Stimulated activated CD8-positive, alpha-beta memory T cell treated with anti-CD3 and anti-CD28 coated beads, Interleukin-7, amount 100 ng/mL, for 1 hour (primary cell): ENCODE measurements at places on chromosomes 3 and 15.

- no peak for DNase-seq
Observed at GRCh38 chr3:143122608-143123352, 3.2 kb downstream of the CHST2 start.

DNA sequence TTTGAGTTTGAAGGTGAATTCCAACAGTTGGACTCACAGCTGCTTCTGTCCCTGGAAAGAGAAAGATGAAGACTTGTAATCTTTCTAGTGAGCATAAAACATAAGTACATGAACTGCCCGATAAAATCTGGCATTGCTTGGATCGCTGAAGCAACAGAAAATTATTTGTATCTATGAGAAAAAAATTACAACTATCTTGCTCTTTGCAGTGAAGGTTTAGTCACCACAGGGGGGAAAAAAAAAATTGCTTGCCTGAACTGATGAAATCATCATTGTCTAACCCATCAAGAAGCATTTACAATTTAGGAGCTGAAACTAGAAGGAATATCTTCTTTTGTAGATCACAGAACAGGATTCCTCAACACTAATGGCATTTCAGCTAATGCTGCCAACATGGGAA lies 20.0 kb downstream of the TMEM207 start:
- DNase-seq, result no peak

GRCh38 chr3:169337500-169338078 lies 325.9 kb downstream of the MECOM start:
- no peak for DNase-seq

GRCh38 chr15:100661156-100661555 lies 58.8 kb downstream of the ASB7 start:
- DNase-seq, result no peak

DNA sequence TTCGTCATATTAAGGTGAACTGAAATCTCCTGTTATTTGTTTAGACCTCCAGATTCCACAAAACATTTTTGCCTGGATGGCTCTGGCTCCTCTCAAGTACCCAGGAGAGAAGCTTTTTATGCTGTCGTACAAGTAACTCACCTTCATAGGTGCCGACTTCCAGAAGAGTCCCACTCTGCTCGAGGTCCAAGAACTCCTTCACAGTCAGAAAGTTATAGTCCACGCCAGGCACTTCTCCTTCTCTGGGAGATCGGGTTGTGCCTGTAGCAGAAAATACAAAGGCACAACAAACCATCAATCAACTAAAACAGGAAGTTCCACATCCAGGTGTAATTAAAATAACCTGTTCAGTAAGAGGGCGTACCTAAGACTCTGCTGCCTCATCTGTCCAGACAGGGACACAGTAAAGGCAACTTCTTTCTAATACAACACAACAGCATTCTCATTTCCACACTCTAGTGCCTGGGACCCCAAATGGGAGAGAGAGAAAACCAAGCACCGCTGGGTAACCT lies 545.3 kb downstream of the MAGI1 start:
- DNase-seq, result no peak

DNA sequence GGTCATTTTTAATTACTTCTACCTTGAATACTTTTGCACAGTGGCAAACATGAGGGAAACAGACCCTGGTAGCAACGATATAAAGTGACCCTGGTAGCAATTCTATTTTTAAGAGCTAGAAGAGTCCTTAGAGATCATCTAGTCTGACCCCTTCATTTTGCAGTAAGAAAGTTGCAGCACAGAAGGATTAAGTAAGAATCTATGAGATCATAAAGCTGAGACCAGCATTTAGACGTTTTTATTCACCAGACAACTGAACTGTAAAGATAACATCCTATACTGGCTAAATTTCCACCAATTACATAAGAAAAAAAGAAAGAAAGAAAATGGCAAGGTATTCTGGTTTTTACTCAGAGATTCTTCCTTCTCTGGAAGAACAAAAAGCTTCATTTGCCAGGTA lies 49.9 kb downstream of the LRRFIP2 start:
- no peak for DNase-seq

DNA sequence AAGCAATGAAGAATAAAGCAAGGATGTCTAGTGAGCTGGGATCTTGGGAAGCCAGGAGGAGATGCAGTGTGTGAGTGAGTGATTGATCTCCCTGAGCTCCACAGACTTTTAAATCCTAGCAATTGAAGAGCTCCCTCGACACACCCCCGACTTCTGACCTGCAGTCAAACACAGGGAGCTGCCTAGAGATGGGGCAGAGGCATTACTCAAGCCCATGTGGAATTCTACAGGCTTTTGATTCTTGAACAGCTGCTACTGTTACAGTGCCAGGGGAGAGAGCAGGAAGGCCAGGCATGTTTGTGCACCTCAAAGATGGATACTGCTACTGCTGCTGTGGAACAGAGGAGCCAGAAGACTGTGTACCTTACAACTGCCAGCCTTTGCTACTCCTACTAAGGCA lies 1403.1 kb upstream of the ALCAM start:
- no peak for DNase-seq

DNA sequence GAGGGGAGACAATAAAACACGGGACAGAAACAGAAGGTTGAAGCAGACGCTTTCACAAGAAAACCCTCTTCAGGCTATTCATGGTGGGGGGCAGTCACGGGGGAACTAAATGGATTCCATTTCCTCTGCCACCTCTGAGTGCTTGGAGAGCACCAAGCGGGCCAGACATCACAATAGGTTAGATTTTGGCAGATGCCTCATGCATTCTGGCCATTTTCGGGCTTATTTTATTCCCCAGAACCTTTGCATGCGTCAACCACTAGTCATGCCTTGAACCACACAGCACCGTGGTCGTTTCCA lies 82.2 kb downstream of the RORA start:
- DNase-seq, result no peak

- DNase-seq, result no peak
Observed at GRCh38 chr3:78116874-78117273, 1077.0 kb downstream of the ROBO2 start.

GRCh38 chr3:12154151-12154550 lies 4.6 kb downstream of the TIMP4 start:
- DNase-seq, result no peak

GRCh38 chr3:36373666-36374065 lies 6.6 kb upstream of the STAC start:
- no peak for DNase-seq

DNA sequence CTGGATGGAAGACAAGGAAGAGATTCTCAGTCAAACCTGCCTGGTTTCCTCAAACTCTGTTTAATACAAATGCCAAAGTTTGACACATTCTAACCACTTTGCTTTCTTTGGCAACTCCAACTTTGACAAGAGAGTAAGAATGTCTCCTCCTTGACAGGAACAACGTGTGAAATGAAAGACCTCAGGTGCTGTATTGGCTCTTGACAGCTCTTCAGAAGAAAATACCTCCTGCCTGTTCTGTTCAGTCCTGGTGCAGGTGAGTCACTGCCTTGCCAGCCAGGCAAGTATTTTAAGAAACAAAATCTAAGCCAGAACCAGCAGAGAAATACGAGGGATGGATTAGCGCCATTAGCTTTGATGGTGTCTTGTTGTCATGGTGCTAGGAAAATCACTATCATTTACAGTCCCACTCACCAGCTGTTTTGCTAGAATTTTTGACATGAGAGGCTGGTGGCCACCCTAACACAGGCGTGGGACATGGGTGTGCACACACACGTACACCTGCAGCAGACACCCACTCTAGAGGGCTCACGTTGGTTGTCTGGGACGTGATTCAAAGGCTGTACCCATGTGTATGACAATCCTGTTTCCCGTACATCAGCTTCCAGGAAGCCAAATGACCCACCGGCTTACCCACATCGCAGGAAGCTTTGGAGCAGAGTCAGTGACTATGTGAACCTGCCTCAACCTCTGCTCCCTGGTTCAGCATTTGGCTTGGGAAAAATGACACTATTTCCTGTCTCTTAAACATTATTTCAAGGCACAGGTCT lies 60.4 kb downstream of the CCNL1 start:
- no peak for DNase-seq

GRCh38 chr15:28182216-28182615 lies 83.1 kb upstream of the OCA2 start:
- DNase-seq, result no peak

GRCh38 chr3:184757022-184757651 lies 45.3 kb upstream of the MAGEF1 start:
- DNase-seq, result no peak

- no peak for DNase-seq
Observed at GRCh38 chr15:101397521-101398003, 91.9 kb downstream of the PCSK6 start.

- no peak for DNase-seq
Observed at GRCh38 chr3:56467108-56467507, 1.2 kb downstream of the ERC2 start.

GRCh38 chr15:28133281-28133680 lies 34.2 kb upstream of the OCA2 start:
- no peak for DNase-seq

GRCh38 chr3:46857485-46858341 lies 5.5 kb downstream of the MYL3 start:
- no peak for DNase-seq

DNA sequence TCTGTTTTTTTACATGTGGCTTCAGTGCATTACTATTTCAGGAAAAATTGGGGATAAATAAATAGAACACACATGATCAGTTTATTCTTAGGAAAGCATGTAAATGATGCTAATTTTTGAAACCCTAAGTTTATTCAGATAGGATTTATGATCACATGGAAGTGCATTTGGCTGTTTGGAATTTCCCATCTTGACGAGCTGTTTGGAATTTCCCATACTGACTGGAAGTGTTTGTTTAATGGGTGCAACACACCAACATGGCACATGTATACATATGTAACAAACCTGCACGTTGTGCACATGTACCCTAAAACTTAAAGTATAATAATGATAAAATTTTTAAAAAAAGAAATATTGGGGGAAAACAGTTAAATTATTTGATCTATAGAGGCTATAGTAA lies 79.5 kb downstream of the COL6A6 start:
- DNase-seq, result no peak

- DNase-seq, result no peak
Observed at GRCh38 chr3:113630956-113631542, 65.4 kb downstream of the USF3 start.

DNA sequence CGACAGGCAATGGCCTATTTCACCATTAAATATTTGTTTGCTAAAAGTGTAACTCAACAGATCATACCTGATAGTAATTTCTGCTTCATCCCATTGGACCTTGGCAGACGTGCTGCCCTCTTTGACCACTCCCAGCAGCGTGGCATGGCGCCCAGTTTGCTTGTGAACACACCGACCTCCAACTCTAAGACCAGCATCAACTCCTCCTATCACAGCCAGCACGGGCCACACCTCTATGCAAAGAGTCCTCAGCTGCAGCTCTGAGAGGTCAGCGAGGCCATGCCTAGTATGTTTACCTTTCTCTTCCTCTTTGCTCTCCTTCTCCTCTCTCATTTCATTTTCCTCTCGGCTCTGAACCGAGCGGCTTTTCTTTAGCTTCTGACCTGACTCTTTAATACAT lies 80.6 kb downstream of the FBXL22 start:
- no peak for DNase-seq

- DNase-seq, result no peak
Observed at GRCh38 chr15:39869254-39869653, 50.8 kb downstream of the GPR176 start.

DNA sequence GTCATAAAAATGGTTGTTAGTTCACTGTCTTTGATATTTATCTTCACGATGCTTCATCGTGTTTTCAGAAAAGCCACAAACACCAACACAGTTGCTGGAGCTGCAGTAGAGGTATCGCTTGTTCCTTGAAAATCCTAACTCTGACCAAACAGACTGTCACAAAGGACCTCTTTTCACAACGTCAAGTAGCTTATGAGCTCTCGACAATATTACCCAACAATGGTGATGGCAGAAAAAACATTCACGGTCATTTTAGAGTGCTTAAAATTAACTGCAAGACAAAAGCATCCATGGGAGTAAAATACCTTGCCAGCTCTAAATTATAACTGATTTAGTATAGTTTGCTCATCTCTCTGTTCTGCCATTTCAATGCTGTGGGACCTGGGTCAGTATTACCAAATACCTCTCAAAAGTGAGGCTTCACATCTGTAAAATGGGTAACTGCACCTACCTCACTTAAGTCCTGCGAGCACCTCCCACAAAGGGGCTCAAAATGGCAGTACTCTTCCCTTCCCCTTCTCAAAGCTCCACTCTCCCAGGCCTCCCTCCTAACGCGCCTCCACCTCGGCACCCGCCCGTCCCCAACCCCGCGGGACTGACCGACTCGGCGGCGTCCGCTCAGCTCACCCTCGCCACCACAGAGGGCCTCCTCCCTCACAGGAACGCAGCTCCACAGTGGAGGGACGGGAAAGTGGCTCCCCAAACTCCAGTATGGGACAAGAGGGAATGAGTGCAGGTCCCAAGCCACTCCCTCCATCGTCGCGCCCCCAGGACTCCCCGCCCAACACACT lies 546 bp downstream of the TRIM59 start:
- DNase-seq, result no peak

DNA sequence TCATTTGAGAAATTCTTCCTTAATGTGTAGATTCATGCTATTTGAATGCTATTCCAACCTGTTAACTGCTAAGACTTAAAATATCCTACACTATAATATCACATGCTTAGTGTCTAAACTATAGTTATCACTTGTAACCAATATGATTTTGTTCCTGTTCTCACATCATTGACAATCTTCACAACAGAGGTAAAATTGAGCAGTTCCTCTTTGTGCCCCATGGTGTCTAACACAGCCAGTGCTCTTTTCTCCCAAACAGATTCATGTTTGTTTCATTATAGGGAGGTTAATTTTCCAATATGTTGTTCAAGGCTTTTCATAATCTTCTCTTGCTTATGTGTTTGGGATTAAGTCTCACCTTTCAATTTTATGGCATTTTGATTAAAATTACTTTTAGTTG lies 591.1 kb downstream of the ZPLD1 start:
- DNase-seq, result no peak

- no peak for DNase-seq
Observed at GRCh38 chr3:107402214-107402613, 25.0 kb downstream of the CCDC54 start.

- no peak for DNase-seq
Observed at GRCh38 chr3:170815340-170815739, 54.7 kb downstream of the RPL22L1 start.

DNA sequence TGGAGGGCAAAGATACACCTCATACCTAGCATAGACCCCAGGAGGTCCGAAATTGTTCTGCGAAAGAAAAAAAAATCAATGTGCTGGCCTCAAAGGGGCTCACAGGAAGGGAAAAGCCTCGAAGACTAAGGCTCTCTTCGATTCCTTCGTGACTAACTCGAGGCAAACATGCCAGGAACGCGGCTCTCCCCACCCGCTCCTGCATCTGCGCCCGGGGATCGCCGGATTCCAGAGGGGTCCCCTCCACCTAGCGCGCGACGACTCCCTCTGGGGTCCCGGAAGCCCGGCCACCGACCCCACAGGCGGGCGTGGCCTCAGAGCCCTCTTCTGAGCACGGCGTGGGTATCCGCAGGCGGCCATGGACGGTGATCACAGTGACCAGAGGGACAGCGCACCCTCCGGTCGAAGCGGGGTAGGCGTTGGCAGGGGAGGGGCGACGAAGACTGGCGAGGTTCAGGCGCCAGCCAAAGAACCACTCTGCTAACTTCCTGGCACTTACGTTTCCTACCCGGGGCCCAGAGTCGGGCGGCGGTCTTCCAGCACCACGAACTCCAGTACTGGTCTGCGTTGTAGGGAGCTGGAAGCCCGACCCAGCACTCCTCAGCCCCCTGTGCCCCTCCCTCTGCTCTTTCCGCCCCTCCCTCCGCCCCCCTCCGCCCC lies 515 bp upstream of the EIF3J start:
- DNase-seq, result no peak

GRCh38 chr3:159854500-159855124 lies 134.0 kb upstream of the IL12A start:
- no peak for DNase-seq

GRCh38 chr3:4776980-4777581 lies 202.2 kb upstream of the BHLHE40 start:
- DNase-seq, result no peak
